ENCODE measurements at places on chromosomes 11 and 22.

DNA sequence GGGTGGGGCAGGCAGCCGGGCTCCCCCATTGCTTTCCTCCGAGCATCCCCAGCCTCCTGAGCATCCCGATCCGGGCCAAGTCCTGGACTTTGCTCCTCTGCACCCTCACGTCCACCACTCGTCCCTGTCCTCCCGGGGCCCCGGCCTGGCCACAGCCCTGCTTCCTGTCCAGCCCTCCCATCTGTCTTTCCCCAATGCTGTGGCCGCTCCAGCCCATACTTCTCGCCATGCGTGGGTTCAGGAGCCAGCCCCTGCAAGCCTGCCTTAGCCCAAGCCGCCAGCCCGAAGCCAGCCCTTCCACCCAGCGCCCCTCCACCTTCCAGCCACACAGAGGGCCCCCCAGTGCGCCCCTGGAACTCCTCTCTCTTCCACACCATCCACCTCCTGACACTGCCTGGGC, 23.8 kb downstream of the MRPL23 start:
- no peak for DNase-seq

- DNase-seq: no peak
These were observed 1104.8 kb downstream of the DLG2 start for GRCh38 chr11:84522331-84522730.

DNA sequence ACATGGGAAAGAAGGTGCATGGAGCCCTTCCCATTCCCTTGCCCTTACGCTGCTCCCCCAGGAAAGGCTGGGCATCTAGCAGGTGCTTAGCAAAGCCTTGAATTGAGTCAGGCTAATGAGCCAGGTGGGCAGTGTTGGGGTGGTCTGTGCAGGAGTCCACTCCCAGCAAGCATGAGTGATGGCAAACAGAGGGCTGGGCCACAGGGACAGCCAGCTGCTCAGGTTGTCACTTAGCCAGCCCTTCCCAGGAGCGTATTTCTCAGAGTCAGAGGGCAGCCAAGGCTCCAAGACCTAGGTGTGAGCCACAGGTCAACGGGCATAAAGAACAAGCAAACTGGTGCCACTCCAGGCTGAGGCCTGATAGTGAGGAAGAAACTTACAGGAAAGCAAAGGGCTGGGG, 149.8 kb downstream of the DSCAML1 start:
- no peak for DNase-seq

DNA sequence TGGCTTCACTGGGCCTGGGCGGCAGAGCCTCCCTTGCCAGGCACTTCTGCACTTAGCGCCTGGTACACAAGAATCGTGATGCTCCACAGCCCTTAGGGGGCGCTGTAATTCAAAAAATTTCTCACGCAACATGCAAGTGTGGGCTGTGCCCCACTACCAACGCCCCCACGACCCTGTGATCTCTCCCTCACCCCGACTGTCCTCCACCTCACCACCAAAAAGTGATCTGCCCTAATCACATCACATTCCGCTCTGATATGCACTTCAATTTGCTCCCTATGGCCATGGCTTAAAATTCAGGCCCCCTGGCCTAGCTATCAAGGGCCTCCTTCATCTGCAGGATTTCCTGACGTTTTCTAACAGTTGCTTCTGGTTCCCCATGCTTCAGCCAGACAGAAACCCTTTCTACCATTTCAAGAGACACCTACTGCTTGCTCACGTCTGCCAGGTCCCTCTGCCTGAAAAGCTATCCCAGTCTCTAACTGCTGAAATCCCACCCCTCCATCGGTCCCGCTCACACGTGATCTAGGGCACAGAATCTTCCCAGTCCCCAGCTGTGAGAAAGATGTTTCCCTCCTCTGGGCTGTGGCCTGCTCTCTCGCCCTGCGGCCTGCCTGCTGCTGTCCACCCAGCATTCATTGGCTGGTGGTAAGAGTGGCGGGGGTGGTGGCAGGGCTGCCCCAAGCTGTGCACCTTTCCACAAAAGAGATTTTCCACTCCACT, 27.9 kb upstream of the LRRC32 start:
- DNase-seq: no peak

GRCh38 chr11:15141381-15141780, 26.7 kb downstream of the INSC start:
- no peak for DNase-seq

GRCh38 chr11:133907841-133908241, 48.9 kb downstream of the IGSF9B start:
- DNase-seq: no peak

GRCh38 chr22:32674925-32675825, 126.3 kb upstream of the TIMP3 start:
- no peak for DNase-seq

DNA sequence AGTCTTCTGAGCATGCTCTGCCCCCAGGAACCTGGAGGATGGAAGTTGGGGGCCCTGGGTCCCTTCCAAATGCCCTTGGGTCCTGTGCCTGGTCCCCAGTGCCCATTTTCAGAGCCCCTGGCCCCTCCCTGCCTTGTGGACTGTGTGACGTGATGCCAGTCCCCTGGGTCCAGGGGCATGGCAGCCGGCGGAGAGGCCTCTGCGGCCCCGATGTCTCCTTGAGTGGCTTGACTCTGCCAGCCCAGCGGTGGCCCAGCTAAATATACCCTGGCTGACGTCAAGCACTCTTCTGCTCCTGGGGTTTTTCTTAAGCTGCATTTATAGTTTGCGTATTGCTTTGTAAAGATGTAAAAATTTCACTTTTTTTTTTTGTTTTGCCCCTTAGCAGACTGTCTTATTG, 35.2 kb upstream of the PARVG start:
- no peak for DNase-seq

DNA sequence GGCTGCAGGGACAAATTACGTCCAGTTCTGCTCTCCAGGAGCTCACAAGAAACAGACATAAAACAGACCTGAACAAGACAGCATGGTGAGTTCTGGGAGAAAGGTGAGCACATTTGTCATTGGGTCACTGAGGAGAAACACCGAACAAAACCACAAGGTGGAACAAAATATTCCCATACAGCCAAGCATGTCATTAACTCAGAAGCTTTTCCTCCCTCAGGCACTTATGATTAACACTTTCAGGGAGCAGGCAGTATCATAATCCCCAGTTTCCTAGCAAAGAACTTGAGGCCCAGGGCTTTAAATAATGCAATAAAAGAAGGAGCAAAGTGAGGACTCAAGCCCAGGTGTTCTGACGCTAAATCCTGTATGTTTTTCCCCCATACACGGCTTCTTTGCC, 43.0 kb downstream of the P4HA3 start:
- no peak for DNase-seq
